ENCODE measurements at places on chromosomes 6 and 20.

GRCh38 chr6:19024737-19025136, 637.6 kb downstream of the RNF144B start:
- DNase-seq: no peak

DNA sequence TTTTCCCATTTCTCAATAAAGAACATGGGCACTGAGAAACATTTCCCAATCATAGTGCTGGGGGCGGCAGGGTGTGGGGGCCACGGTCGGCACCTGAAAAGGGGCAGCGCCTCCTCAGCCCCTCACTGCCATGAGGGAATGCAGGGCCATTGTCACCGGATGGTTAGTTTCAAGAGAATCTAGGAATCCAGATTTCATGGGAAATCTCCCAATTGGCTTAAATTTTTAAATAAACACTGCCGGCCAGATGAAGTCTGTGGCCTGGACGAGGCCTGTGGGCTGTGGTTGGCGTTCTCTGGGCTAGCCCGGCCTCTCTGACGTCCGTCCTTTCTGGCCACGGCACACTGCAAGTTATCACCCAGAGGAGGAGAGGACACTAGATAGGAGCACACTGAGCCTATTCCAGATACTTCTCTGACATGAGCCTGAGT, 25.6 kb downstream of the MANBAL start:
- DNase-seq: no peak

DNA sequence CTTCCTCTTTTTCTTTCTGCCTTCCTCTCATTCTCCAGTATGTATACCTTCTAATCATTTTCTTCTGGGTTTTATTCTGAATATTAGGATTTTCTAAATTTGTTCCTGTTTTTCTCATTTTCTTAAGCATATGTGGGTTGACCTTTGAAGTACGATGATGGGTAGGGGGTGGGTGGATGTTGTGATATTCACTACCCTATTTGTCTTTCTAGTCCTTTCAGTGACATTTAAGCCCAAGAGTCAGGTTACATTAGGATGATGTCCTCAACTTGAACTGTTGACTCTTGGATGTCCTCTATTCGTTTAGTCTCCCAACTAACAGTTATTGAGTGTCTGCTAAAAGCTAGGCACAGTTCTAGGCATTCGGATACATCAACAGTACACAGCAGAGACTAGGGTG, 7.3 kb downstream of the ABT1 start:
- DNase-seq: no peak

- DNase-seq: no peak
Measured at GRCh38 chr6:70985156-70985555, 28.3 kb upstream of the B3GAT2 start.

DNA sequence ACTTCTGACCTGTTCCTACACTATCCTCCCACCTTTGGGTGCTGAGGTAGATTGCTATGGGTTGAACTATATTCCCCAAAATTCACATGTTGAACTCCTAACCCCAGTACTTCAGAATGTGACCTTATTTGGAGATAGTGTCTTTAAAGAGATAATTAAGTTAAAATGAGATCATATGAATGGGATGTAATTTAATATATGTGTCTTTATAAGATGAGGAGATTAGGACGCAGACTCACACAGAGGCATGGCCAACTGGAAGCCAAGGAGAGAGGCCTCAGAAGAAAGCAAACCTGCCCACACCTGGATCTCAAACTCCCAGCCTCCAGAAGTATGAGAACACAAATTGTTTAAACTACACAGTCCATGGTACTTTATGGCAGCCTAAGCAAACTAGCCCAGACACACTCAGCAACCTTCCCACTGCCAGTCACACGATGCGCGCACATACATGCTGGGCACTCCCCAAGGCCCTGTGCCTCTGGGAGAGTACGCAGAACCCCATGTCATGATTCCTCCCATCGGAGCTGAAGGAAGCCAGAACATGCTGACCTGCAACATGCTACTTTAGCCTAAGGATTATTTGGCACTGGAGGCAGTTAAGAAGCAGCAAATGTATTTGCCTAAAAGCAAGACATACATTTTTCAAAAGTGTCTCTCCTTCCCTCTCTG, 8.9 kb upstream of the SLC22A1 start:
- DNase-seq: no peak

- no peak for DNase-seq
Measured at GRCh38 chr20:51633430-51633829, 90.9 kb upstream of the NFATC2 start.

DNA sequence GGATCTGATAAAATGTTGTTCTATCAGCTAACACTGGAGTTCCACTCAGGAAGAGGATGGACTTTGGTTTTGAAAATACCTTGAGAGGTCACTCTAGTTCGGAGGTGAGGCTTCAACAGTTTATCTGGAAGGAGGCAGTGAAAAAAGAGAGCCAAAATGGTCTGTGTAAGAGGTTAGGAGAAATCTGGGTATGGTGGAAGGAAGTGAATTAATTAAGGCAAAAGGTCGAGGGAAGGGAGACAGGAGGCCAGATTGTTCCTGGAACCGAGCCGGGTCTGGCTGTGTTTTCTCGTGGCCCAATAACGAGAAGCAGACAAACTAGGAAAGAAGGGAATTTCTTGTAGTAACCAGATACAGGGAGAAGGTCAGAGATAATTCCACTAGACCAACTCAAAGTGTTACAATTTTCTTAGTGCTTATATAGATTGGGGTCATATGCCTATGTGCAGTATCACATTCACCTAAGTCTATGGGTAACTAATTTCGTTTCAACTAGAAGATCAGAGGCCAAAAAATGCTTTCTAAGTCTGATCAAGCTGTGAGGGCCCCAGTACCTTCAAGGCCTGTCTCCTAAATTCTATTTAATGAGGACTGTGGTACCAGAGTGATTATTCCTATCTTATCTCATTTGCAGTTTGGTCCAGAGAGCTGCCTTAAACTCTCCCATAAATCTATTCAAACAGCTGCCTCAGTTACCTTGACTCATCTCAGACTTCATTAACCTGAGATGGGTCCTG, 96.0 kb upstream of the SNX9 start:
- no peak for DNase-seq

- DNase-seq: no peak
Measured at GRCh38 chr6:153001767-153002612, 519 bp downstream of the MTRF1L start.

DNA sequence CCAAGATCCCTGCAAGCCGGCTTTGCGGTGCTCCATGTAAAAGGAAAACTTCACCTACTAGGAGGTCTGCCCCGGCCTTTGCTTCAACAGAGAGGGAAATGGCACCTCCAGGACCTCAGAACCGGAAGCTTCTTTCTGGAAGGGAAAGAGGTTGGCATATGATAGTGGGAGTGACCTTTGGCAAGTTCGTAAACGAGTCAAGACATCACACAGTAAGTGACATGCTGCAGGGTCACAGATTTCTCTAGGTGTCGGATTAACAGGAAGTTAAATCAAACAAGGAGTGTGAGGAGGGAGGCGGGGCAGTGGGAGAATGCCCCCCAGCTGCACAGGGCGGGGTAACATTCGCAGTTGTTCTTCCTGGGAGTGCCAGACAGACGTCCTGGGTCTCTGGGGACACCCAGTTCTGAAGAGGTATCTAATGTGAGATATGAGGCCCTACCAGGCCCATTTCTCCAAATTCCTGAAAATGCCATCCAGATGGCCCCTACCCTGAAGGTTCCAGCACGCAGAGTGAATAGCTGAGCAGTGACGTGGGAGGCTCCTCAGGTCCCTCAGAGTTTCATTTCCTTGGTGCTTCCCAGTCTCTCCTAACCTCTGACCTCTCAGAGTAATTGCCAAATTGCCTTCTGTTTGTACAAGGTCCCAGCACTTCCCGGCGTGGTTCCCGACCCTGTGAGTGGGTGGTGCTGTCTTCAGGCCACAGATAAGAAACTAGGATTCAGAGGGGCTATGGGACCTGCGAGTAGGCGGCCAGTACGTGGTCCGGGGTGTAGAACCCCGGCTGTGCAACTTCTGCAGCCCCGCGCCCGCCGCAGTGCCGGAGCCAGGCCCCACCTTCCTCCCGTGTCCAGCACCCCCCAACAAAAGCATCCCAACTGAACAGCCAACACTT, 1.9 kb downstream of the RRBP1 start:
- peak; percentile 34 for DNase-seq

DNA sequence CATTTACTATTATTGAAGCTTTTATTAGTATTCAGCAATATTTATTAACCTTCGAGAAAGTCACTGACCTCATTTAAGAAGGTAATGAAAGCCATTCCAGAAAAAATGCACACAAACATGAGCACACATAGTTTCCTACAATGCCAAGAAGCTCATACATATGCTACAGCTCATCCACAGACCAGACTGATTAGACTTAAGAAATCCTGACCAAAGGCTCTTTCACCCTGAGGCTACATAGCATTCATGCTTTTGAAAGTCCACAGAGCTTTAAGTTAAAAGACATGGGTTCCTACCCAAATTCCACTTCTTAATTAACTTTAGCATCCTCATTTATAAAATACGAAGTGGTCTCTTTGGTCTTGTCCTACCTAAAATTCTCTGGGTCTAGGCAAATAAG, 430.4 kb downstream of the TBC1D32 start:
- DNase-seq: no peak

DNA sequence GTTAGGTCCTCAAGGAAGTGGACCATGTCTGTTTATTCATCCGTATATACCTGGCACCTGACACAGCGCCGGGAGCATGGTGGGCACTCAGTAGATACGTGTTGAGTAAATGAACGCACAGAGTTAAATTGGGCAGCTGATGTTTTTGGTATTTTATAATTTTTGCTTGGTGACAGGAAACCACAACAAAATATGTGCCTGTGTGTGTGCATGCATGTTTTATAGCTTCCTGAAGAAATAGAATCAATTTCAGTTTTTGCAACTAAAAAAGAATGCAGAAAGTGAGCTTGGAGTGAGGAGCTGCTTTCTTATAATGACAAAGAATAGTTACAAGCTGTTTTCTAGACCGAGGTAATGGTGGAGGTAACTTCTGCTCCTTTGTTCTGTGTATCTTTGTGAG, 91.4 kb downstream of the PLCB4 start:
- DNase-seq: no peak

GRCh38 chr6:147106759-147107401, 97.3 kb upstream of the STXBP5 start:
- DNase-seq: no peak

- no peak for DNase-seq
Measured at GRCh38 chr6:24795106-24795505, 3.6 kb downstream of the ARMH2 start.

DNA sequence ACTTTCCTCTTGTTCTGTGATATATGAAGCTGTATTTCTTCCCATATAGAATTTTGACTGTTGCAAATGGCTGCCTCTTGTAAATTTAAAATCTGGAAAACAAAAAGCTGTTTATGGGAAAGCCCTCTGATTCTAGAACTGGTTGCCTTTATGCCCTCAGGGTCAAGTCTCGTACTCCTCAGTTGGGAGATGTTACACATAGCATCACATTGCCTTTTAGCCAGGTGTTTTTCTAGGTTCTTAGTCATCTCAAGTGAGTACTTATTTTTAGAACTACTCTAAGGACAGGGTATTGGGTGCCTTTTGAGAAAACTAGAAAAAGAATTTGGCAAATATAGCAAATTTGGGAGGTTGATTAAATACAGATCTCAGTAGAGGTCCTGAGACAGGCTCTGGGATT, 58.5 kb downstream of the ANKS1A start:
- no peak for DNase-seq

DNA sequence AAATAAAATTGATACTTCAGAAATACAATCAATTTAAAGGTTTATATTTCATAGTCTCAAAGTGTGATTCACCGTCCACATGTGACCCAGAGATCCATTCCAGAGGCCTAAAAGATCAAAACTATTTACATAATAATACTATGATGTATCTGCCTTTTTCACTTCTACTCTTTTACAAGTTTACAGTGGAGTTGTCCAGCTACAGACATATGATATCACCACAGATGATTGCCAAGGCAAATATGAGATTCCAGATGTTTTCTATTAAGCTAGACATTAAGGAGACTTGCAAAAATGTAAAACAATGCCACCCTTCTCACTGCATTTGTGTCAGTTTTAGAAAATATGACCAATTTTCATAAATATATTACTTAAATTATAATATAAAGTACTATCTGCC, 443.7 kb downstream of the GJA1 start:
- DNase-seq: no peak

DNA sequence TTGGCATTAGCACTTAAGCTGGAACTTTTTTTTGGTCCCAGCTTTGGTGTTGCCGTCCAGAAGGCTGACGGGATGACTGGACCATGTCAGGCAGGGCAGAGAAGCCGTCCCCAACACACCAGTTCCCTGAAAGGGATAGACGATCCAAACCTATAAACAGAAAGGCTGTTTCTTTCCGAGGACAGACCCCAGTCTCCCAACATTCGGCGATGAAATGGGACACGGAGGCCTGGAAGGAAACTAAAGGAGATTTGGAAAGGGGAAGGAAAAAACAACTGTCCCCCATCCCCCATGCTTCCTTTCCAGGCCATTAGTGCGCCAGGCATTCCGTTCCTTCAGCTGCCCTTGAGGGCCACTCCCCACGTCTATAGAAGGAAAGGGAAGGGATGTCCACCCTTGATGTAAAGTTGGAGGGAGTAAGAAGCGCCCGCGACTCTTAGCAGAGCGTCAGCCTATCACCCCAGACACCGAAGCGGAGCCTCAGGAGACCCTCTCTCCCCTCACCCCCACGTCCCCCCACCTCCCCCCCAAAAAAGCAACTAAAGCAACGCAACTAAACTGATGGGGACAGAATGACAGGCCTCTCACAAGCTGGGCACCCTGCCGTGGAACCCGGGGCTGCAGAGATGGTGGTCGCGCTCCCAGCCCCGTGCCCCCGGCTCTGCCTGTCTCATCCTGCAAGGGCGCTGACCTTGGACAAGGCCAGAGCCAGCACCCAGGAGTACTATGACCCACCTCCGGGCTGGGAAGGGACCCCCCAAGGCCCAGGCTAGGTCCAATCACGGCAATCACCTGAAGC, 638 bp downstream of the BLCAP start:
- no peak for DNase-seq

All from CD4-positive, alpha-beta T cell treated with Interleukin-21 for 1 hour (primary cell).